ENCODE measurements at places on chromosomes 1 and 21.

- no peak for DNase-seq
These were observed 23.3 kb downstream of the SLC6A17 start for GRCh38 chr1:110173466-110174105.

GRCh38 chr1:234696148-234696576 is 86.2 kb upstream of the IRF2BP2 start:
- no peak for DNase-seq

GRCh38 chr1:27133991-27134390 is 20.9 kb downstream of the SLC9A1 start:
- DNase-seq, result no peak

DNA sequence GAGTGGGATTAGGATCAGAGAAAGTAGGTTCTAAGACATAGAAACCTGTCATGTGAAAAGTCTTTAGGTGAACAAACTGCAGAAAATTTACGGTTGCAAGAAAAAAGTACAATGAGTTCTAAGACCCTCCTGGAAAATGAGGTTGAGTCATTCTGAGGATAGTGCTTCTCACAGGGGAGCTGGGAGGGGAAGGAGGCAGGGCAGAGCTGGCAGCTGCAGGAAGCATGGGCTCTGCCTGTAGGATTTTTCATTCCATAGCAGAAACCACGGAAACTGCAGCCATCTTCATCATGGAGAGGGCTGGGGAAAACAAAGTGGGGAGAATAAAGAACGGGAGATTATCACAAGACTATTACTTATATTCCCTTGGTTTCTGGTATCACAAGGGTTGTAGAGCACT is 25.8 kb upstream of the THEM4 start:
- no peak for DNase-seq

- no peak for DNase-seq
These were observed at the start of gene KRTAP10-8 for GRCh38 chr21:44612029-44612486. Gene KRTAP10-8 (plus strand): TSS chr21:44612079. CDS start chr21:44612101, 22 bp downstream.

DNA sequence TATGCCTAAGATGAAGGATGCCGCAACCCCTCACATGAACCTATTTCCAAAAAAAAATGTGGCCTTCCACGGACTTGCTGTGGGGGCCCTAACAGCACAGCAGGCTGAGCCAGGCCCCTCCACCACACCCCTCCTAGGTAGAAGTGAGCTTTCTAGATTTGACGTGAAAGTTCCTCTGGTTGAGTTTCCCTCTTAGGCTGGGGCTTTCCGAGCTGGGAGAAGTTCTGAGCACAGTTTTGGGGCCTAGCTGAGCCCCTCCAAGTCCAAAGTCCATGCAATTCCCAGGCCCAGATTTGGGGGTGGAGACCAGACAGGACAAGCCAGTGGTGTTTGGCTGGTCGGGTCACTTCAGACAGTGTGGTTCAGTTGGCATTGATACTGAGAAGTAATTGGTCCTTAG is 13.8 kb upstream of the PHLDA3 start:
- no peak for DNase-seq
